H54 (cell line): ENCODE measurements at places on chromosomes 7 and 10.

GRCh38 chr10:37478381-37478780 is 353.0 kb downstream of the ANKRD30A start:
- DNase-seq: no peak

- DNase-seq: no peak
Observed at GRCh38 chr10:96714031-96714590, 6.2 kb downstream of the PIK3AP1 start.

DNA sequence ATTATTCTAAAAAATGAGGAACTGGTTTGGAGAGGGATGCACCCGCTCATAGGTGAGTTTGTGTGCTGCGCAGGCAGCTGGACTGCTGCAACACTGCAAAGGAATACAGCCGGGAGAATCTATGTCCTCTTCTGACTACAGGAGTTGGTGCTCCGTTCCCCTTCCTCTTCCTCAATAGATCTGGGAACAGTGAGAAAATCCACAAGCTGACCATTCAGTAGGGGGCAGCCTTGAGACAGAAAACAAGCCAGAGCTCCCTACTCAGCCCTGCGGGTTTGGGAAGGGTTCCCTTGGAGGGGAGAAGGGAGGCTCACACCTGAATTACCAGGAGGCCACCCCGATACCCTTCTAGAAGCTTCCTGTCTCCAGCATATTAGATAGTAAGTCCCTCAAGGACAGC is 87.3 kb upstream of the FOXI2 start:
- peak; percentile 1 for DNase-seq

GRCh38 chr10:45064998-45065397 is 64.3 kb downstream of the ZNF22 start:
- no peak for DNase-seq

- DNase-seq: no peak
Observed at GRCh38 chr7:36639826-36640225, 84.5 kb downstream of the AOAH start.

- DNase-seq: peak; percentile 3
Observed at GRCh38 chr7:88357294-88357693, 50.6 kb upstream of the STEAP4 start.

DNA sequence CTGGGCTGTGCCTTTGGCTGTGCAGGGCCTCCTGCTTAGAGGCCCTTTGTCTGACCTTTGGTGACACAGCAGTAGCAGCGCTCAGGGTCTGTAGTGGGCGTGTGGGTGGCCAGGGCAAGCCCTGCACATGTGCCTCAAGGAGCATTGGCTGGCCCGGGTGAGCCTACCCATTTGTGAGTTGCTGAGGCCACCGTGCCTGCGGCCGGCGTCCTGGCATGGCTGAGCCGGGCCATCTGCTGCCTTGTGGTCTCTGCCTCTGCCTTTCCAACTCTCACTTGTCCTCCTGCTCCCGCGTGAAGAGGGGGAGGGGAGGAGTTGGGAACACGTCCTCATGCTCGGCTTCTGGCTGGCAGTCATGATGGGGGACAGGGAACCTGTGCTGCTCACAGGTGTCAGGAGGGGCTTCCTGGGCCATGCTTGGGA is 9.2 kb upstream of the ORAI2 start:
- DNase-seq: no peak

DNA sequence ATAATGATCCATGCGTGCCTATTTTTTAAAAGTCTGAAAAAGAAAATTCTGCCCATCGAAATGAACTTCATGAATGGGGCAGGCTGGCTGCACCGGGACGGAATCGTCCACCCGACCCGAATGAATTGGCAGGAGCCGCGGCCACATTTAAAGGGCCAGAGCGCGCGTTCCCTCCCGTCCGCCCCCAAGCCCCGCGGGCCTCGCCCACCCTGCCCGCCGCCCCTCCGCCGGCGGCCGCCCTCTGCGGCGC is 319 bp upstream of the GATA3 start:
- peak; percentile 61 for DNase-seq
